CD8-positive, alpha-beta T cell (primary cell): ENCODE measurements at places on chromosomes 7 and 10.

DNA sequence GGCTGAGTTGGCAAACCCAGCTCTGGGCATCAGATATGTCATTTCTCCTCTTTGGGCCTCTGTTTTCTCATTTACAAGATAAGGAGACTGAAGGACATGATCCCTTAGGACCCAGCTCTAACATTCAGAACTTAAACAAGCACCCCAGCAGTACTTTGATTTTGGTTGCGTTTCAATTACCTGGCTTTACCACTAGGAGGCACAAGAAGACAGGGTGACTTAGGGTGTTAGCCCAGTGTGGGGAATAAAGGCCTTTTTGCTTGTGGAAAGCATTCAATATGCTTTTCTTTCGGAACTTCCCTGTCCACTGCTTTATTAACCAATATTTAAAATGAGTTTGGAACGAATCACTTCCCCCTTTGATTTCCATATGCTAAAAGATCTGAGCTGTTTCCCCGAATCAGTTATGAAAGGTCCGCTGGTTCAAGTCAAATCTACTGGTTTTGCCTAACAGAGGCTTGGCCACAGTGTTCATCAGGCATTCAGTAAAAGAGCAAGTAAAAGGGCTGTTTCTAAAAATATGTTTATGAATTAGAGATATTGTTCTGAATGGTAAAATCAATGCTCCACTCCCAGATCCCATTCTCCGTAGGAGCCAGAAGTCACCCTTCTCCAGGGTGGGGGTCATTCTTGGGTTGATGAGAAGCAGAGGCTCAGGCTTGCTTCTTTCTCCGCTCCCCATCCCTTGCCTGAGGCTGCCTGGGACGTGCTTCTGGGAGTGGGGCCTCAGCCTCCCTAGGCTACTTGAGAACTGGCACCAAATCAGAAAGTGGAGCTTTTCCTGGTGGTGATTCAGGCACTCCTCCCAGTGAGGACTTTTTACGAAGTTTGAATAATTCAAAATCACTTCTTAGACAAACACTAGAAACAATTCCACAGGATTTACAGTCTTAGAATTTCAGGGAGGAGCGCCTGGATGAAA lies 105.5 kb downstream of the MYOF start:
- peak; percentile 31 for DNase-seq

DNA sequence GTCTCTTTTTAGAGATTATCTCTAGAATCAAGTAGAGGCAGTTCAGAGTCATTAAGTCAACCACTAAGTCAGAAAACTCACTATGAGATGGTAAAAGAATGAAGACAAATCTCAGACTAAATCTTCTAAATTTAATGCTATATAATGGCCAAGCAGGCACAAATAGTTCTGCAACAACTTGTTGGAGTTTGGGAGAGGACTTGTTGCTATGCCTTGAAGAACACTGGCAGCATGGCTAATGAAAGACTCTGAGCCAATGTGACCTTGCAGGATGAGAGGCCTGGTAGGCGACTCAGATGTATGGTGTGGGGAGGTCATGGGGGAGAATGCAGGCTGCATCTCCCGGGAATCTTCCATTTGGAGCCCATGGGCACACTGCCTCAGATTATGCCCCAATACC lies 128.7 kb downstream of the C1GALT1 start:
- no peak for DNase-seq

GRCh38 chr10:60708666-60709065 lies 69.6 kb upstream of the CDK1 start:
- DNase-seq: peak; percentile 41

- no peak for DNase-seq
These were observed 269.3 kb upstream of the TEX47 start for GRCh38 chr7:89064831-89065230.

DNA sequence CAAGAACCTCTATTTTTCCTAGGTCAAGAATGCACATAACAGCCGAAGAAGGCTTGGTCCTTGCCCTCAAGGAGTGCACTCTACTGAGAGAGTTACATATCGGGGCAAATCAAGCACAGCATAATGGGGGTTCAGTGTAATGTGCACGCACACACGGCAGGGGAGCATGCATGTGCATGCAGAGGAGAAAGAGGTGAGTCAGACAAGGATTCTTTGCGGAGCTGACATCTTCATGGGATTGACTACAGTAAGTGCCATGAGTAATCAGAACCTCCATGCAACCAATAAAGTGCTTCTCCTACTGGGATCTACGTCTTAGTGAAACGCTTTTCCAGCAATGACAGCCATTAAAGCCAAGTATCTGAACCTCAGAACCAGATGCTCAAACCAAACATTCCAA lies 123.6 kb downstream of the RNF216 start:
- no peak for DNase-seq

- DNase-seq: no peak
These were observed 48.4 kb downstream of the MPP7 start for GRCh38 chr10:28254290-28254985.

DNA sequence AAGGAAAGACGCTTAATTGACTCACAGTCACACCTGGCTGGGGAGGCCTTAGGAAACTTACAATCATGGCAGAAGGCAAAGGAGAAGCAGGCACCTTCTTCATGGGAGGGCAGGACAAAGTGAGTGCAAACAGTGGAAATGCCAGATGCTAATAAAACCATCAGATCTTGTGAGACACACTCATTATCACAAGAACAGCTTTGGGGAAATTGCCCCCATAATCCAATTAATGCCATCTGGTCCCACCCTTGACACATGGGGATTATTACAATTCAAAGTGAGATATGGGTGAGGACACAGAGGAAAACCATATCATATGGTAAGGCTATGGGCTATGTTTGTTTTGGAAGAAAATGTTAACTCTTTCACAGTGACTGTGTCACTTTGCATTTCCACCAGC lies 1272.5 kb upstream of the CELF2 start:
- DNase-seq: no peak

GRCh38 chr7:148807436-148807835 lies 76.7 kb downstream of the EZH2 start:
- no peak for DNase-seq

- DNase-seq: no peak
These were observed 87.2 kb upstream of the AGK start for GRCh38 chr7:141463986-141464385.

GRCh38 chr10:24722676-24723385 lies 856 bp downstream of the ARHGAP21 start:
- DNase-seq: peak; percentile 70

GRCh38 chr10:3992382-3993178 lies 207.6 kb upstream of the KLF6 start:
- no peak for DNase-seq

- DNase-seq: no peak
These were observed 331.6 kb downstream of the GFRA1 start for GRCh38 chr10:115941361-115941771.

DNA sequence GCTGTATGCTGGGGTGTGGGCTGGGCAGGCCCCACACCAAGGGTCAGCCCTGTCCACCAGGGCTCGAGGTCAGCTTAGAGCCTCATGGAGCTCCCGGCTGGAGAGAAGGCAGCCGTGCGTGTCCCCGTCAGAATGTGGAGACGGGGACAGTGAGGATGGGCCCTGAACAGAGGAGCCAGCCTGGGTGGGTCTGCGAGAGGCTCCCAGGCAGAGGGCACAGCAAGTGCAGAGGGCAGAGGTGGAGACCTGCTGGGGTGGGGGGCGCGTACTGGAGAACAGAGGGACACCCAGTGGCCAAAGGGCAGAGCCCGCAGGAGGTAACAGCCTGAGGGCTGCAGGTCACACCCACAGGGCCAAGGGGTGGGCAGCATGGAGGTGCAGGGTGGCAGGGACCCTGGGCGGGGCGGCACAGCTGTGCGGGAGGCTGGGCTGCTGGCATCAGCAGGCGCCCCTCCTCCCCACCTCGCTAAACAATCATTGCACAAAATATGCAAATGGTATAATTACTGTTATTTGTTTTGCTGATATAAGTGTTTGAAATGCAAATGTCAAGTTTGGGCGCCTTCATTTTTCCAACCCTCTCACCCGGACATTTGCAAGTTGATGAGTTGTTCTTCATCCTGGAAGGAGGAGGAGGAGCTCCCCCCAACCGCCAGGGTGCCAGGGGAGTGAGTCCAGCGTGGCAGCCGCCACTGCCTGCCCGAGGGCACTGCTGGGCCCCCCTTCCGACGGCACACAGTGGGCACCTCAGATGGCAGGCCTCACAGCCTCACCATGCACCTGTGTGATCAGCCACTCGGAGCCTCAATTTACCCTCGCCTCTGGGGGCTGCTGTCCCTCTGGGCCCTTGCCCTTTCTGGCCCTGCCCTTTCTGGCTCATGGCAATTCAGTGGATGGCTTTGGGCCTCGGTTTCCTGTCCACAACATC lies 35.0 kb downstream of the ELFN1 start:
- DNase-seq: no peak

DNA sequence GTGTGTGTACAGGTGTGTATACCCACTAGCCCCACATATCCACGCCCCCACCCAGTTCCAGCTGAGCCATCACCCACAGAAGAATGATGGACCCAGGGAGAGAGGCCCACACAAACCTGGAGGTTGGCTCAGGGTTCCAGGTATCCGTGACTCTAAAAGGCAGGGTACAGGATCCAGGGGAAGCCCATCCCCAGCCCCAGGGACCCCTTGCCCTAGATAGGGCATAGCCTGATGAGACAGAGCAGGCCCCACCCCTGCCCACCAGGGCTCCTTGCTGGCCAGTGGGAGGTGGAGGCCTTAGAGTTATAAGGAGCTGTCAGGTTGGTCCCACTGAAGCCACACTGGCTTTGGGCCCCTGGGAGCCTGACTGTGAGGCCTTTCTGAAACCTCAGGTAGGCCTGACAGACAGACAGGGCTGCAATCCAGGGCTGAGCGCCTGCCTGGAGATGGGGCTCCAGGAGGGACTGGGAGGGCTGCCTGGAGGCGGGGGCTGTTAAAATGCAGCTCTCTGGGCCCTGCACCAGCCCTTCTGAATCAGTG lies 93.5 kb downstream of the WDR11 start:
- DNase-seq: no peak

- DNase-seq: no peak
These were observed 210.1 kb upstream of the KCTD7 start for GRCh38 chr7:66418537-66418936.

GRCh38 chr10:7421526-7421925 lies 10.7 kb upstream of the SFMBT2 start:
- DNase-seq: no peak

DNA sequence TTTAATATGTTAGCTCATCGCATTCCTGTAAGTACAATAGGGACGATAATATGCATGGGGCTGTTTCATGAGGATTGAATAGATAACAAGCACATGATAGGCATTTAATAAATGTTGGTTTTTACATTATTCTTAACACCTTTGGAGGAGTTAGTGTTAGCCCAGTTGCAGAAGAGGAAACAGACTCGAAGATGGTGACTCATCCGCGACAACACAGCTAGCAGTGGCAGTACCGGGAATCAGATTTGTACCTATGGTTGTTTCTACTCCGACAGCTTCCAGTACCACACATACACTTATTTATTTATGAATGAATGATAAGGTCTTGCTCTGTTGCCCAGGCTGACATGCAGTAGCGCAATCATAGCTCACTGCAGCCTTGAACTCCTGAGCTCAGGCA lies 2.9 kb downstream of the LRMDA start:
- no peak for DNase-seq

DNA sequence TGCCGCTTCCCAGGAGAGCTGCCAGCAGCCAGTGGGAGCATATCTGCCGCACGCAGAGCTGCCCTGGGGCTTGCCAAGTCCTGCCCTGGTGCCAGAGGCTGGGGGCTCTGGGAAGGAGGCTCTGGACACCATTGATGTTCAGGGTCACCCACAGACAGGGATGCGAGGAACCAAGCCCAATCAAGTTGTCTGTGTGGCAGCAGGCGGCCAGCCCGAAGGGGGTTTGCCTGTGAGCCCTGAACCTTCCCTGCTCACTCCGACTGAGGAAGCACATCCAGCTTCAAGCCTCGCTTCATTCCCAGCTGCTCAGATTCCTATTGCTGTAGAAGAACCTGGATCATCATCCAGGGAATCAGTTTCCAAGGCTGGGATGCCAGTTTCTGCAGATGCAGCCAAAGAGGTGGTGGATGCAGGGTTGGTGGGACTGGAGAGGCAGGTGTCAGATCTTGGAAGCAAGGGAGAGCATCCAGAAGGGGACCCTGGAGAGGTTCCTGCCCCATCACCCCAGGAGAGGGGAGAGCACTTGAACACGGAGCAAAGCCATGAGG lies 94.6 kb downstream of the TACC2 start:
- DNase-seq: no peak

- no peak for DNase-seq
These were observed 20.9 kb downstream of the EBF3 start for GRCh38 chr10:129942936-129943715.
